ENCODE measurements at places on chromosomes 3 and 15.

GRCh38 chr3:124784686-124785382 is 54.6 kb downstream of the UMPS start:
- DNase-seq: peak; percentile 27

- DNase-seq: no peak
These were observed 186.9 kb upstream of the CRBN start for GRCh38 chr3:3366386-3366785.

DNA sequence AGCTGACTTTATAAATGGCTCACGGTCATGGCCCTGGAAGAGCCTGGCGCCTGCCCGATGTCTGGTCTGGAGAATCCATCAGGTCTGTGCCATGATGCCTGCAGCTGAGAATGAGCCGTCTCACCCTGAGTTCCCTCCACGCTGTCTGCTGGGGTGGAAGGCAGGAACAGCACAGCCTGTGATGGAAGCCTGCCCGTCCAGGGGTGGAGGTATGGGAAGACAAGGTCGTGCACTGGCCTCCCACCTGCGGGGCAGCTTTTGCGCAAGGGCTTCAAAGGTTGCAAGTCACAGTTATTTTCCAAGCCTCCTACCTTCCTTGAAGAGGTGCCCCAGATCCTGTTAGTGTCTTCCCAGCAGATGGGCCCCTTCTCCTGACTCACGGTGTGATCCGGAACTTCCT is 275.5 kb downstream of the FAM43A start:
- no peak for DNase-seq

- no peak for DNase-seq
These were observed 115.8 kb downstream of the DUT start for GRCh38 chr15:48447058-48447457.

GRCh38 chr15:35047528-35047927 is 37.6 kb downstream of the NANOGP8 start:
- no peak for DNase-seq

DNA sequence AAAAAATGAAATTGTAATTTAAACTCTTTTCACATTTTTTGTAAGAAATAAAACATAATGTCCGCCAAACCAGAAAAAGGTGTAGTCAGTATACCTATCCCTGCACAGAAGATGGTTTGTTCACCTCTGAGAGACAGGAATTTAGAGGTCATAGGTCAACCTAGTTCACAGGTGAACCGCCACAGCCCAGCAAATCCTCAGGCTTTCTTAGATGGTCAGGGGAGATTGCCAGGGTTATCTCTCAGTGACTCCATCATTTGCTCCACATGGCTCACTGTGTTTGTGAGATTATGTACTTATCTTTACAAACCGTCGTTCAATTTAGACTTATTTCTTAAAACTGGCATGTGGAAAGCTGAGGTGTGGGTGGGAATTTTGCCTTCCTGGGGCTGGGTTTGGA is 264.2 kb downstream of the GABRG3 start:
- no peak for DNase-seq

- no peak for DNase-seq
These were observed 29.9 kb downstream of the TMEM40 start for GRCh38 chr3:12729051-12729651.

DNA sequence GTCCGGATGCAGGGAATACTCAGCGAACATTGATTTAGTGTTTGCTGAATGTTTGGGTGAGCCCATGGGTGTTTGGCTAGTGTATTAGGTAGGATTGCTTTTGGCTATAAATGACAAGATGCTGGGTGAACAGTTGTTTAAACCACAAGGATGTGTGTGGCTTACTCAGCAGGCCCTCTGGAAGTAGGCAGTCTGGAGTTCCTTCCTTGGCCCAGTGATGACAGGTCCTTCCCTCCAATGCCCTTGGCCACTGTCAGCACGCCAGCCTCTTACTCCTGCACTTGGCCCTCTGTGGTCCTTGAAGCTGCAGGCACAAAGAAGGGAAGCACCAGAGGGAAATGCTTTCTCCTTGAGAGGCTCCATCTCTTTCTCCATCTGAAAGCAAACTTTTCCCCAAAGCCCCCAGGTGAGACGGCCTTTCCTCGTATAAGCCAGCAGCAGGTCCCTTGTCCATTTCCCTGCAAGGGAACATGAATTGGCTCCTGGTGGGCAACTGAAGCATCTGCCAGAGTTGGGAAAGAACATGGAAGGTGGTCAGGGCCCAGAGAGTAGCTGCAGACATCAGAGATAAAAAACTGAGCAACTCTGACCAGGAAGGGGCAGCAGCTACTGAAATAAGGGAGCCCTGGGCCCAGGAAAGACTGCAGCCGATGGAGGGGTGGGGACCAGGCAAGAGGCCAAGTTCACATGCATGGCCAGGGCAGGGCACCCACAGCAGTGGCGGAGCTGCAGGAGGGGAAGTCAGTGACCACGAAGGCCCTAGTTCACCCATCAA is 105.0 kb downstream of the TPRA1 start:
- no peak for DNase-seq

DNA sequence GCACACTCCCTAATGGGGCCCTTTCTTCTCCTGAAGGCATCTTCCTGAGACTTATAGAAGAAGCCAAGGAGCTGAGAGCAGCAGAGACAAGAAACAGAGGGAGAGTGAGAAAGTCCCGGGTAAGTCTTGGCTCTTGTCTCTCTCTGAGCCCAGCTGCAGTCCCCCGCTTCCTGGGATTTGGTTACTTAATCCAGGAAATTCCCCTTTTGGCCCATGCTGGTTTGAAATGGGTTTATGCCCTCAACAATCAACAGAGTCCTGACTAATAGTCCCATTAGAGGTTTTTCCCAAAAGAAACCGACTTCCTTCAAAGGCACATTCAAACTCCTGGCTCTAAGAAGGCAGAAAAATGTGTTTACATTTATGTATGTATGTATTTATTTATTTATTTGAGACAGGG is 22.0 kb downstream of the TMEM158 start:
- no peak for DNase-seq

GRCh38 chr15:38589502-38589901 is 24.9 kb upstream of the RASGRP1 start:
- no peak for DNase-seq

- DNase-seq: no peak
These were observed 41.5 kb upstream of the TOP2B start for GRCh38 chr3:25706213-25706612.

- DNase-seq: no peak
These were observed 222.1 kb downstream of the FAM43A start for GRCh38 chr3:194907811-194908210.

DNA sequence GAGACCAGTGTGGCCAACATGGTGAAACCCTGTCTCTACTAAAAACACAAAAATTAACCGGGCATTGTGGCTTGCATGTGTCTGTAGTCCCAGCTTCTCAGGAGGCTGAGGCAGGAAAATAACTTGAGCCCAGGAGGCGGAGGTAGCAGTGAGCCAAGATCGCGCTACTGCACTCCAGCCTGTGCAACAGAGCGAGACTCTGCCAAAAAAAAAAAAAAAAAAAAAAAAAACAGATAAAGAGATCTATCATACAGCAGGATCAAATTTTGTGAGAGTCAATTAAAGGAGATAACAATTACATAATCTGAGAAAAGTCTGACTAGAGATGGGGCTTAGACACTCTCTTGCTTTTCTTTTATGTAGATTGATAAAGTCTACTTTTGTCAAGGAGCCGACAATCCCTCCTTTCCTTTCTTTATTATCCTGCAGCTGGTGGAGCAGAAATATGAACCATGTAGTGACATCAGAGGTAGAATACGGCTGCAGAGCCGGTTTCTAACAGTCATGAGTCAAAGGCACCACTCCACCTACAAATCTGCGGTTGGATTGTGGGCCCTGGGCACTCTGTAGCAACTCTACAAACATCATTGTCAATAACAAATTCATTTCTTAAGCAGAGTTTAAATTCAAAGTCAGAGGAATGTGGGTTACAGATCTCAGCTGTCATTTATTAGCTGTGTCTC is 9.0 kb downstream of the C2CD4A start:
- DNase-seq: no peak

DNA sequence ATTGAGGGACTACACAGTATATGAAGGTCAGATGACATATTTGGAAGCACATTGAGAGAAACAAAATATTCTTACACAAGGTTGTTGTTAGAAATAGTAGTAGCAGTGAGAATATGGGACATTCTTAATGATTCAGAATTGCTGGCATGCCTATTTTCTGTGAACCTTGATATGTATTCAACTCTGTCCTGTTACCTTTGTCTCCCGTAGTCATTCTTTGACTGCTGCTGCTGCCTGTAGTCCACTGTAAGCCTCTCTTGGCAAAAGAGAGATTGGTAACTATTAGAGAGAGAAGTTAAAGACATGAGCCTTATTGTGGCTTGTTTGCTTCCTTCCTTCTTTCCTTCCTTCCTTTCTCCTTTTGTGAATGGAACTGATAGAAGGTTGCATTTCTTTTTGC is 64.5 kb downstream of the TCF12 start:
- no peak for DNase-seq

DNA sequence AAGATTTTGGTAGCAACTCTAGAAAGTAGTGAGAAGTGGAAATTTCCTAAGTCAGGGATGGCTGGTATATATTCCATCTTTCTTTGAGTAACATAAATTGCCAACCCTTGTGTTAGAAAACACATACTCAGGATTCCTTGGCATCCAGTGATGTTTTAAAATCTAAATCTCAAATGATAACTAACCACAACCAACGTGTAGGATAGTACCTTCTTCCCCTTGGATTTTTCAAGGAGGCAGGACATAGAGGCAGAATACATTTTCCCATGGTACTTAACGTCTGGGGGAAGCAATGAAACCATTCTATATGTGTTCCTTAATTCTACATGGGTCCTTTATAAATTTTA is 93.4 kb downstream of the WDR76 start:
- no peak for DNase-seq

GRCh38 chr3:162738784-162739183 is 1242.2 kb downstream of the OTOL1 start:
- no peak for DNase-seq

DNA sequence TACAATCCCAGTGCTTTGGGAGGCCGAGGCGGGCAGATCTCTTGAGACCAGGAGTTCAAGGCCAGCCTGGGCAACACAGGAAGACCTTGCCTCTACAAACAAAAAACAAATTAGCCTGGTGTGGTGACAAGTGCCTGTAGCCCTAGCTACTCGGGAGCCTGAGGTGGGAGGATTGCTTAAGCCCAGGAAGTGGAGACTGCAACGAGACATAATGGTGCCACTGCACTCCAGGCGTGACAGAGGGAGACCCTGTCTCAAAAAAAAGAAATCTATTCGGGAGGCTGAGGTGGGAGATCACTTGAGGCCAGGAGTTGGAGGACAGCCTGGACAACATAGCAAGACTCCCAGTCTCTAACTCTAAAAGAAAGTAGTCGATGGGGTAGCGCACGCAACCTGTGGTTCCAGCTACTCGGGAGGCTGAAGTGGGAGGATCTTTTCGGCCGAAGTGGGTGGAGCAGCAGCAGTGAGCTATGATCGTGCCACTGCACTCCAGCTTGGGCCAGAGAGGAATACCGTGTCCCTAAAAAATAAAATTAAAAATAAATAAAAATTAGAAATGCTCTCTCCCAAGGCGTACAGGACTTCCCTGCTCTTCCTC is 775 bp downstream of the C3orf33 start:
- DNase-seq: no peak

GRCh38 chr3:178439504-178439903 is 96.7 kb upstream of the KCNMB2 start:
- DNase-seq: no peak

DNA sequence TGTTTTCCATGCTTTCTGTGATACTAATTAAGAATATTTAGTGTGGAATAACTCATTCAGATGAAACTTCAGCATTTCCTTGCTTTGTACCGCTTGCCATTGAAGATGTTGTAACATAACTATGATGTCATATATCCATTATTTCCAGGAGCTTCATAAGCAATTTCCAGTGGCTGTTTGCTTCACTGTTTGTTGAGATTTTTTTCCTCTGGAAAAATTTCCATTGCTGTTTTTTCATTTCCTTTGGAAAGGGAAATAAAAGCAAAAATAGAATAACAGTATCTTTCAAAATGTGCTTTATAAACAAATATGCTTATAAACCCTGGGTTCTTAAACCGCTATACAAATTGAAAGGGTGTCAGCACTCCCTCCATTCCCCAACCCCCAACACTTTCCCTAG is 319.6 kb upstream of the SEMA6D start:
- DNase-seq: no peak

DNA sequence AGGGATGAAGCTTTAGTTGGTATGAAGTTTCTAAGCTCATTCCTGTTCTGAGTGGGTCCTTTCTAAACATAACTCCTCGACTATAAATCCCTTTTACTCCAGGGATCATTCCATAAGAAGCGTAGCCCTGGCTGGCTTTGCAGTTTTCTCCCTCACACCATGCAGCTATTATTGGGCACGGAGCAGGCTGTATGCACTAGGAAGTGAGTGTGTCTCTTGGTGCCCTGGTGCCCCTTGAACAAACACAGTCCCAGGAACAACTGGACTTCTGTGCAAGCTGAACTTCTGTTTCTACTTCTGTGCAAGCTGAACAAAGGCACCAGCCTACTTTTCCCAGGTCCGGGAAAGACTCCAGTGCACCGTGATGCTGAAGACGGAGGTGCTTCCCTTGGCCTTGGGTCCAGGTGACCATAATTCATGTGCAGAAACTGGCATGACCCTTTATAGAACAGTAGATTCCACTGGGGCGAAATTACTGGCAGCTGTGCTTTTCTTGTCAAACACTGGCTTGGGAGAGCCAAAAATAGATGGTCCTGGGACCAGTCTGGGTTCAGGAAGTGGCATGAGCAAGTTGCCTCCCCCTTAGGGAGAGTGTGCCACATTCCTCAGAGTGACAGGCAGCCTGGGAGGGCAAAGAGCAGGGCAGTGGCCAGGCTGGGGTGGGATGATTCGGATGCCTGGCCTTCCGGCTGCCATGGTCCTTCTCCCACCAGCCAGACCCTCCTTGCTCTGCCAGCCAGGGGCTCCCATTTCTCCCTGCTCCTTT is 127.2 kb downstream of the SLCO3A1 start:
- no peak for DNase-seq

DNA sequence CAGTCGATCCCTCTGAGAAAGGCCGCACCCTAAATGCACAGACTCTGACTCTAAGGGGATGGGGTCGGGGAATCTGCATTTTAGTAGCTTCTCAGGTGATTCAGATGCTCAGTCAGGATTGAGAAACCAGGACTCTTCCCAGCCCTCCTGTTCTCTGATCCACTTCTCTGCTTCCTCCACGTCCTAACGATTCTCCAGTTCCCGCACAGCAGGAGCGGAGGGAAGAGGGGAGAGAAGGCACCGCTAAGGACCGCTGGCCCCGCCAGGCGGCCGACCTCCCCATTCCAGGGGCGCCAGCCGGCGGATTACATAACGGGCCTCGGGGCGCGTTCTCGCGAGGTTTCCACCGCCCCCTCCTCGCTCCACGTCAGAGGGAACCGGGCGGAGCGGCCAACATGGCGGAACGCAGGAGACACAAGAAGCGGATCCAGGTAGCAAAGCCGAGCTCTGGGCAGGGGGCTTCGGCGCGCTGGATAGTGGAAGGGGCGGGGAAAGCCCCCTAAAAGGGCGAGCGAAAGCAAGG is at the start of gene SEC62:
SEC62 (plus strand) TSS at position 380 of the 523 bp plus-strand sequence; CDS start at position 396, 16 bp downstream.
- peak; percentile 67 for DNase-seq
